ENCODE measurements at places on chromosomes 4 and X.

DNA sequence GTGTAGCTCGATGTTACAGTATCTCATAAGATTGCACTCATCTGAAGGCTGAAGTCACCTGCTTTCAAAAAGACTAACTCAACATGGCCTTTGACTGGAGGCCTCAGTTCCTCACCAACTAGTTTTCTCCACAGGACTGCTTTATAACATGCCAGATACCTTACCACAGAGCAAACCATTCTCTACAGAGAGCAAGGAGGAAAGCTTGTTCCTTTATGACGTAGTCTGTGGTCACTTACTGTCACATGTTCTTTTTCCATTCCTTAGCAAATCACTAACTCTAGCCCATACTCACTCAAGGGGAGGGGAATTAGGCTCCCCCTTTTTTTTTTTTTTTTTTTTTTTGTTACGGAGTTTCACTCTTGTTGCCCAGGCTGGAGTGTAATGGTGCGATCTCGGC lies 3.2 kb downstream of the THAP9 start:
- no peak overlapping the region for H3K4me3 ChIP-seq
- DNase-seq: no peak
- no peak overlapping the region for H3K27ac ChIP-seq
- H3K36me3 ChIP-seq: peaks cover 4% of the 10 kb centered on the region
- peaks cover 4% of the 10 kb centered on the region for H3K4me1 ChIP-seq

DNA sequence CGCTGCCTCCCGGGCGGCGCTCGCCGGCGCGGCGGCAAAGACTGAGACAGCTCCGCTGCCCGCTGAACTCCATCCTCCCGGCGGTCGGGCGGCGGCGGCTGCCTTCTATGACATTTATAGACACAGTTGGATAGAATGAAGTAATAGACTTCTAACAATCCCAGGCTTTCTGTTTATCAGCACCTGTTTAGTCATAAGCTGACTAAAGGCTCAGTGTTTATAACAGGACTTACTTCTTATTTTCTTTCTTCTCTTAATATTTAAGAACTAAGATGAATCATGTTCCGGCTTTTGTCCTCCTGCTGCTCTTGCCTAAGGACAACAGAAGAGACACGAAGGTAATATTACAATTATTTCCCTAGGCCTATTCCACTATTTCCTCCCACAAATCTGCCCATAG lies 3.9 kb downstream of the ARL13A start:
- no peak for DNase-seq
- H3K4me1 ChIP-seq: no peaks in the 10 kb centered on the region
- H3K4me3 ChIP-seq: no peak overlapping the region

- no peak overlapping the region for H3K27ac ChIP-seq
- no peak overlapping the region for H3K4me3 ChIP-seq
- H3K27me3 ChIP-seq: no peaks in the 10 kb centered on the region
Measured at GRCh38 chr4:142043509-142043908, 407.1 kb downstream of the IL15 start.

GRCh38 chr4:8370835-8371595 lies 69.5 kb downstream of the ACOX3 start:
- peaks cover 71% of the 10 kb centered on the region for H3K36me3 ChIP-seq
- DNase-seq: peak; percentile 22
- H3K4me3 ChIP-seq: no peak overlapping the region
- H3K27me3 ChIP-seq: no peaks in the 10 kb centered on the region

GRCh38 chr4:137070614-137071013 lies 461.7 kb downstream of the PCDH18 start:
- no peaks in the 10 kb centered on the region for H3K27me3 ChIP-seq
- H3K36me3 ChIP-seq: no peaks in the 10 kb centered on the region
- H3K4me3 ChIP-seq: no peak overlapping the region
- H3K4me1 ChIP-seq: no peaks in the 10 kb centered on the region
- DNase-seq: no peak

- H3K4me1 ChIP-seq: peaks cover 4% of the 10 kb centered on the region
- H3K27ac ChIP-seq: no peak overlapping the region
- DNase-seq: no peak
- peak overlapping the region; percentile 86 for H3K4me3 ChIP-seq
Measured at GRCh38 chr4:103197765-103198110, 405 bp downstream of the CENPE start.

- no peak overlapping the region for H3K4me3 ChIP-seq
- no peaks in the 10 kb centered on the region for H3K27me3 ChIP-seq
- no peak overlapping the region for H3K27ac ChIP-seq
- no peaks in the 10 kb centered on the region for H3K4me1 ChIP-seq
- no peak for DNase-seq
Measured at GRCh38 chrX:153003981-153004380, 10.1 kb upstream of the PNMA5 start.

DNA sequence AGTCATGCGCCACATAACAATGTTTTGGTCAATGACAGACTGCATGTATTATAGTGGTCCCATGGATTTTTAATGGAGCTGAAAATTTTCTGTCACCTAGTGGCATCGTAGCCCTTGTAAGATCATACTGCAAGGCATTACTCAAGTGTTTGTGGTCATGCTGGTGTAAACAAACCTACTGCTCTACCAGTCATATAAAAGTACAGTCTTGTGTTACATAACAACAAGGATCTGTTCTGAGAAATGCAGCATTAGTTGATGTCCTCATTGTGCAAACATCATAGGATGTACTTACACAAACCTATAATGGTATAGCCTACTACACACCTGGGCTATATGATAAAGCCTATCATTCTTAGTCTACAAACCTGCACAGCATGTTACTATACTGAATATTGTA lies 34.6 kb downstream of the COX18 start:
- H3K36me3 ChIP-seq: no peaks in the 10 kb centered on the region
- no peaks in the 10 kb centered on the region for H3K27me3 ChIP-seq
- H3K4me1 ChIP-seq: no peaks in the 10 kb centered on the region
- H3K27ac ChIP-seq: no peak overlapping the region

GRCh38 chr4:93648258-93648657 lies 180.3 kb upstream of the ATOH1 start:
- H3K4me1 ChIP-seq: no peaks in the 10 kb centered on the region
- no peak for DNase-seq
- H3K4me3 ChIP-seq: no peak overlapping the region
- H3K36me3 ChIP-seq: no peaks in the 10 kb centered on the region
- H3K27ac ChIP-seq: no peak overlapping the region

GRCh38 chrX:17736856-17737709 lies at the start of gene SCML1:
TSS of gene SCML1 (plus strand) at chrX:17737493. CDS start at chrX:17744187, 6,694 bp downstream.
- H3K4me3 ChIP-seq: peak within 1 kb of the TSS; percentile 74
- no peaks in the 10 kb centered on the region for H3K4me1 ChIP-seq
- peak within 1 kb of the TSS; percentile 94 for H3K27ac ChIP-seq
- peaks cover 11% of the 10 kb centered on the region for H3K27me3 ChIP-seq

DNA sequence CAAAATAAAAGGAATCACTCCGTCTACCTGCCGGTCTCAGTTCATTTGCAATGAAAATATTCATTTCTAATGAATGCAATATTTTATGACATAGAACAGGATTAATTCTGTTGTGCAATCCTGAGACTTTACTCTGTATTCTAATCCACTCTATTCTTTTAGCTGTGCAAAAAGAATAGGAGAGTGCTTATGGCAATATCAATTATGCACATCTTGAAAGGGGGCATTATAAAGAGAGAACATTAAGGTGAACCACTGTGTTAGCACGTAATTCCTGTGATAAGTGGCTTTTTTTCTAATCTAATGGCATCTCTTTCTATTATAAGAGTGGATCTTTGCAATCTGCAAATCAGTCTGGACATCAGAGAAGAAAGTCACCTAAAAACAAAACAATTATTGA lies 99.5 kb downstream of the KCNIP4 start:
- no peak overlapping the region for H3K27ac ChIP-seq
- H3K36me3 ChIP-seq: no peaks in the 10 kb centered on the region
- H3K27me3 ChIP-seq: no peaks in the 10 kb centered on the region
- no peak overlapping the region for H3K4me3 ChIP-seq

DNA sequence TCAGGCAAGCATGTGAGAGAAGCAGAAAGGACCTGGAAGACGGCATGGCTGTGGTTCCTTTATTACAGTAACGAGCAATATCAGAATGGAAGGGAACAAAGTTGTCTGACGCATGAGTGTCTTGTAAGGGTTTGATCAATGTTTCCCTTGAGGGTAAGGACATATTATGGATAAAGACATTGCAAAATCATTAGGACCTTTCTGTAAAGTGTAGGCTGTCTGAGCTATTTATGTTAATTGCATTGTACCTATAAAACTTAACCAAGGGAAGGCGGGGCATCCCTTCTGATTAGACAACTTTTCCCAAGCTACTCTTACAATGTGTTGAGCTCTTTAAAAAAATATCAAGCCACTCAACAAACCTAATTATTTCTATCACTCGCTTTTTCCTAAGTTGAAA lies 112.2 kb upstream of the JADE1 start:
- H3K36me3 ChIP-seq: no peaks in the 10 kb centered on the region
- no peaks in the 10 kb centered on the region for H3K27me3 ChIP-seq
- no peak for DNase-seq

DNA sequence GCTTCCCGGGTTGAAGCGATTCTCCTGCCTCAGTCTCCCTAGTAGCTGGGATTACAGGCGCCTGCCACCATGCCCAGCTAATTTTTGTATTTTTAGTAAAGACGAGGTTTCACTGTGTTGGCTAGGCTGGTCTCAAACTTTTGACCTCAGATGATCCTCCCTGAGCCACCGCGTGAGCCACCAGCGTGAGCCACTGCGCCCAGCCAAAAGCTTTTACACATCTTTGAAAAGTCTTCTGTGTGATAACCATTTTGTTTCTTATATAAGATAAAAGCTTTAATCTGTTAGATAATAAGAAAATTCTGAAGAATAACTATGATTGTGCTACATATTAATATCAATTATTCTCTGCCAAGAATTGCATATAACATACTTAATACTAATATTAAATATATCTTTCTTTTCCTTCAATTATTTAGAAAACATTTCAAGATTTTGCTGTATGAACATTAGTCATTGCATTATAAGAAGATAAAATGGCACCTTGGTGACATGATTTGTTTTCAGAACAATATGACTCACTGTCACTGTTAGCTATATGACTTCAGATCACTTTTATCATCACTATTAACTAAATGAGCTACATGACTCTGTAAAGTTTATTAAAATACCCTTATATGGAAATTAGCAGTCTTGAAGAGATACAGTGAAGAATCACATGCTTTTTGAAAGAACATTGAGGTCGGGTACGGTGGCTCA lies 33.4 kb downstream of the RUFY3 start:
- H3K4me1 ChIP-seq: no peaks in the 10 kb centered on the region
- H3K4me3 ChIP-seq: no peak overlapping the region
- no peaks in the 10 kb centered on the region for H3K27me3 ChIP-seq
- no peak overlapping the region for H3K27ac ChIP-seq

- H3K4me3 ChIP-seq: no peak overlapping the region
- no peaks in the 10 kb centered on the region for H3K36me3 ChIP-seq
- DNase-seq: no peak
- peaks cover 4% of the 10 kb centered on the region for H3K4me1 ChIP-seq
- H3K27me3 ChIP-seq: no peaks in the 10 kb centered on the region
- H3K27ac ChIP-seq: no peak overlapping the region
Measured at GRCh38 chr4:24477919-24478318, 106.4 kb downstream of the DHX15 start.

GRCh38 chrX:10726647-10727046 lies 106.3 kb upstream of the MID1 start:
- H3K27ac ChIP-seq: no peak overlapping the region
- no peak overlapping the region for H3K4me3 ChIP-seq
- peaks cover 2% of the 10 kb centered on the region for H3K27me3 ChIP-seq
- no peak for DNase-seq
- no peaks in the 10 kb centered on the region for H3K36me3 ChIP-seq
- no peaks in the 10 kb centered on the region for H3K4me1 ChIP-seq

GRCh38 chrX:10923466-10923865 lies 187.7 kb upstream of the HCCS start:
- no peak overlapping the region for H3K27ac ChIP-seq
- no peak overlapping the region for H3K4me3 ChIP-seq
- no peak for DNase-seq
- no peaks in the 10 kb centered on the region for H3K27me3 ChIP-seq
- no peaks in the 10 kb centered on the region for H3K4me1 ChIP-seq

GRCh38 chrX:112085149-112085548 lies 2.6 kb upstream of the TRPC5 start:
- H3K4me3 ChIP-seq: no peak overlapping the region
- H3K36me3 ChIP-seq: no peaks in the 10 kb centered on the region
- DNase-seq: no peak
- no peak overlapping the region for H3K27ac ChIP-seq

DNA sequence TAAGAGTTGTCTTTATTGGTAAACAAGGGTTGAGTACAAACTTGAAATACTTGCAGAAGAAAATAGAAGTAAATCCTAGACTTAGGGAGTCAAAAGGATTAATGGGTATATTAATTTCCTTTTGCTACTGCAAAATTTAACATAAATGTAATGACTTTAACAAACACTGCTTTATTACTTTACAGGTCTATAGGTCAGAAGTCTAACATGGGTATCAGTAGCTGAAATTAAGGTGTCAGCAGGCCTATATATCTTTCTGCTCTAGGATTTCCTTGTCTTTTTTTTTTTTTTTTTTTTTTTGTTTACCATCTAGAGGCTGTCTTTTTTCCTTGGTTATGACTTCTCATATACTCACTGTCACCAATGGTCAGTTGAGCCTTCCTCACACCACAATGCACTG lies 220.4 kb downstream of the GRID2 start:
- no peaks in the 10 kb centered on the region for H3K36me3 ChIP-seq
- no peak overlapping the region for H3K4me3 ChIP-seq
- H3K27me3 ChIP-seq: no peaks in the 10 kb centered on the region

GRCh38 chr4:184265546-184266351 lies 48.1 kb upstream of the ENPP6 start:
- no peaks in the 10 kb centered on the region for H3K27me3 ChIP-seq
- H3K4me3 ChIP-seq: no peak overlapping the region
- DNase-seq: no peak
- no peaks in the 10 kb centered on the region for H3K4me1 ChIP-seq
- H3K36me3 ChIP-seq: no peaks in the 10 kb centered on the region
- H3K27ac ChIP-seq: no peak overlapping the region

GRCh38 chrX:20529301-20529700 lies 262.6 kb upstream of the RPS6KA3 start:
- peaks cover 19% of the 10 kb centered on the region for H3K27me3 ChIP-seq
- no peaks in the 10 kb centered on the region for H3K4me1 ChIP-seq
- H3K27ac ChIP-seq: no peak overlapping the region
- no peak overlapping the region for H3K4me3 ChIP-seq
- no peak for DNase-seq

- H3K4me3 ChIP-seq: no peak overlapping the region
- no peaks in the 10 kb centered on the region for H3K27me3 ChIP-seq
- no peaks in the 10 kb centered on the region for H3K36me3 ChIP-seq
- no peak for DNase-seq
Measured at GRCh38 chr4:47972181-47972580, 44.3 kb downstream of the CNGA1 start.

DNA sequence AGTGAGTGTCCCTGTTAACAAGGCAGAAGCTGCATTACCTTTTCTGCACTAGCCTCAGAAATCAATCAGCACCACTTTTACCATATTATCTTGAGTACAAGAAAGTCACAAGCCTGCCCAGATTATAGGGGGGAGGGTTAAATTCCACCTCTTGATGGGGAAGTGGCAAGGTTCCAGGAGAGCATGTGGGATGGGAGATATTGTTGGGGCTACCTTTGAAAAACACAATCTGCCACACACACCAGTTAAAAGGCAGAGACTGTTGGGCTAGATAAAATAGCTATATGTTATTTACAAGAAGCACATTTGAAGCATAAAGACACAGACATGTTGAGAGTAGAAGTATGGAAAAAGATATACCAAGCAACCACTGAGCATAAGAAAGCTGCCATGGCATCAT lies 6.6 kb upstream of the AVPR2 start:
- H3K4me3 ChIP-seq: no peak overlapping the region
- H3K36me3 ChIP-seq: no peaks in the 10 kb centered on the region
